Large intestine (tissue), 12 donors: ENCODE measurements at places on chromosomes 5 and 9.

- no peak for DNase-seq
These were observed 497.7 kb upstream of the WWC1 start for GRCh38 chr5:167793700-167794099.

GRCh38 chr9:78289474-78289873, 7.5 kb upstream of the PSAT1 start:
- DNase-seq = no peak

DNA sequence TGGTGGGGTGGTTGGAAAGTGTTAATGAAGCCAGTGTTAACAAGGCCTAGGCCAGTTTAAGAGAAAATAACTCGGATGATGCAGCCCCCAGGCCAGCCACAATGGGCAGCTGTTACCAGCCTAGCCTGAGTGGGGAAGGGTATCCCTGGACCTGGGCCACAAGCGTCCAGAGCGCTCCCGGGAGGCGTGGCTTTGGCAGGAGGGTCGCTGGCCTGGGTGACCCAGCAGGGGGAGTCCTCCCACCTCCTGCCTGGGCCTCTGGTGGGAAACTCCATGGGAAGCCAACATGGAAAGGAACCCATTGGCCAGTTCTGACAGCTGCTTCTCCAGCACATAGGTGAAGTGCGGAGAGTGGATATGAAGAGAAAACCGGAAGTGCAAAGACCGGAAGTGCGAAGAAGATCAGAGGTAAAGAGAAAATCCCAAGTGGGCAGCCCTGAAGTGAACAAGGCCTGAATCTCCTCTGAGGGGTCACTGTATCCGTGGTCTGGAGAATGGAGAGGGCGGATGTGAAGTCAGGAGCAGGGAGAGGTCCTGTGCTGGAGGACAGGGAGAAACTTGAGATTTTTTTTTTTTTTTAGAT, 79.0 kb downstream of the ADCY2 start:
- DNase-seq = no peak

DNA sequence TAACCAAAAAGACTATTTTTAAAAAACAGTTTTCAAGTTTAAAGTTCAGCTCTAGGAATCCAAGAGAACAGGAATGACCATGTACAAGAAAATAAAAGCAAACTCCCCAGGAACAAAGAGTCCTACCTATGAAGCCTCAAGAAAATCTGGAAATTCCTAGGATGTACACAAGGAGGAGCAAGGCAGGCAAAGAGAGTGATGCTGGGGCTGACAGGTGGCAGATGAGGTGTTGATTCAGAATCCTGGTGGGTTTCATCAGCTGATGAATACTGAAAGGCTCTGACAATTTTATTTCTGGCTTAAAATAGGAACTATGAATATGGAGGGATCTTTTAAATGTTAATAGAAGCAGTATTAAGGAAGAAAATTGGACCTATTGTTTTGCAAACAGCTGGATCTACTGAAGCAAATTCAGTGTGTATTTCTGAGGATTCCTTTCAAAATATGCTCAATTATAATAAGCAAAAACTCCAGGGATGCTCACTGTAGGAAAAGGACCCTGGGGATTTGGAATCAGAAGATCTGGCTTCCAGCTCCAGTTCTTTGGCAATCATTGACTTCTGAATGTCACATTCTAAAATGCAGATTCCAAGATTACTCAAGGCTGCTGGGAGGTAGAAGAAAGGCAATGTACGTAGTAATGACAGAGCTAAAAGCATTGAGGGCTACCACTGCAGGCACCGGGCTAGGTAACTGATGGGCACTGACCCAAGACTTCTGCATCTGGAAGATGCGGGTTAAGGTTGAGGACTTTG, 28.0 kb upstream of the SH3RF2 start:
- DNase-seq = no peak

GRCh38 chr9:19665146-19665863, 123.5 kb downstream of the SLC24A2 start:
- no peak for DNase-seq

DNA sequence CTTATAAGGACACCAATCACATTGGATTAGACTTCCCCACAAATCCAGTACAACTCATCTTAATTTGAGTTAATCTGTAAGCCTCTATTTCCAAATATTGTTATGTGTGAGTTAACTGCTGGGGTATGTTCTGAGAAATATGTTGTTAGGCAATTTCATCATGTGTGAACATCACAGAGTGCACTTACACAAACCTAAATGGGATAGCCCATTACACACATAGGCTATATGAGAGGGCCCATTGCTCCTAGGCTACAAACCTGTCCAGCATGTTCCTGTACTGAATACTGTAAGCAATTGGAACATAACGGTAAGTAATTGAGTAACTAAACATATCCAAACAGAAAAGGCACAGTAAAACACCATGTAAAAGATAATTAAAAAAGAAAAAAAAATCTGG, 19.1 kb upstream of the ARSI start:
- DNase-seq = no peak

GRCh38 chr5:180487556-180487955, 6.6 kb upstream of the CNOT6 start:
- DNase-seq = no peak

- DNase-seq = no peak
These were observed 632.3 kb downstream of the TLE4 start for GRCh38 chr9:80204054-80204453.

- no peak for DNase-seq
These were observed 131.3 kb upstream of the DAP start for GRCh38 chr5:10892147-10892910.

- no peak for DNase-seq
These were observed 76.8 kb upstream of the PHYKPL start for GRCh38 chr5:178309271-178310013.

DNA sequence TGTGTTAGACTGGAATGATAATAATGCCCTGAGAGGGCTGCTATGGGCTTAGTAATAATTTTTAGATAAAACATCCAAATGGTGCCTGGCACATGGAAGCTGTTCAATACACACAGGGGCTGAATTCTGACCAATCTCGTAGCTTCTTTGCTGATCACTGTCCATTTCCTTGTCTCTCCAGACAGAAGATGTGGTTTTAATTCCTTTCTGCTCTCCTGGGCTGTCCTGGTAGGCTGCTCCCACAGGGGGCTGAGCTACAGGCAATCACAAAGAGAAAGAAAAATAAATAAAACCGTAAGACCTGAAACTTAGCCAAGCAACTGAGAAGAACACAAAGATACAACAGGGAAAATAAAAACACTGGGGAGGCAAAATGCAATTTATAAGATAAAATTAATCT, 136.5 kb downstream of the CDK5RAP2 start:
- DNase-seq = no peak

DNA sequence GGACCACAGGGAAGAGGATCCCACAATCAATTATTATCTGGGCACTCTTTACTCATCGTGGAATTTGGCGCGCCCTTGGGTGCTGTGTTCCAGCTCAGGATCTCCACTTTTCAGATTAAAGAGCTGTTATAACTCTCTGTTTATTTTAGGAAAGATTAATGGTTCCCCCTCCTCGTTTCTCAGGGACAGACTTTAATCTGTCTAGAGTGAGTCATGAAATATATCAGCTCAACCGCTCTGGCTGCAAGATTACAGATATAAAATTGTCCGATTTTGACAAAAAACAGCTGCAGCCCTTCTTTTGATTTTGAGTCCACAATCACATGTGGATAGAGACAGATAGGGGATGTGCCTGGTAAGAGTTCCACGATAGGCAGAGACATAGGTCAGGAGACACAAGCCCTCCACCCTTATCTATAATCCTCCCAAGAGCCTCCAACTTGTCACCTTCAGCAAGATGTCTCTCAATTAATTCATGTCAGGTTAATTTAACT, 77.6 kb upstream of the ANKRD55 start:
- no peak for DNase-seq
